ENCODE measurements at places on chromosomes 5 and 9.

DNA sequence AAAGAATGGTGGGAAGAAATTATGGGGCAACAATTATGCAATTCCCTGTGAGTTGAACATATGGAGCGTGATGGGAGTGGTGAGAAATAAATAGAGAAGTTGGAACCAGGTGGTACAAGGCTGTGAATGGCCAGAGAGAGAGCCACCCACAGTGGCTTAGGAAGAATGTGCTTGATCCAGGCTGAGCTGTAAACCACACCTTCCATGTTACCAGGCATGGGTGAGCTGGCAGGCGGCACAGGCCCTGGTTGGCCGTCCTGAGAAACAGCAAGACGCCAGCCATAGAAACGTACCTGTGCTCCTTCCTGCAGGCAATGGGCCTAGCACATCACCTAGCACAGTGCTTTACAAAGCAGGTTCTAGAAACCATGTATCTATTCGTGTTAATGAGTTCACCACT is 74.3 kb downstream of the EPB41L4B start:
- DNase-seq = no peak

- no peak for DNase-seq
Observed at GRCh38 chr5:136058972-136059354, 30.2 kb downstream of the TGFBI start.

DNA sequence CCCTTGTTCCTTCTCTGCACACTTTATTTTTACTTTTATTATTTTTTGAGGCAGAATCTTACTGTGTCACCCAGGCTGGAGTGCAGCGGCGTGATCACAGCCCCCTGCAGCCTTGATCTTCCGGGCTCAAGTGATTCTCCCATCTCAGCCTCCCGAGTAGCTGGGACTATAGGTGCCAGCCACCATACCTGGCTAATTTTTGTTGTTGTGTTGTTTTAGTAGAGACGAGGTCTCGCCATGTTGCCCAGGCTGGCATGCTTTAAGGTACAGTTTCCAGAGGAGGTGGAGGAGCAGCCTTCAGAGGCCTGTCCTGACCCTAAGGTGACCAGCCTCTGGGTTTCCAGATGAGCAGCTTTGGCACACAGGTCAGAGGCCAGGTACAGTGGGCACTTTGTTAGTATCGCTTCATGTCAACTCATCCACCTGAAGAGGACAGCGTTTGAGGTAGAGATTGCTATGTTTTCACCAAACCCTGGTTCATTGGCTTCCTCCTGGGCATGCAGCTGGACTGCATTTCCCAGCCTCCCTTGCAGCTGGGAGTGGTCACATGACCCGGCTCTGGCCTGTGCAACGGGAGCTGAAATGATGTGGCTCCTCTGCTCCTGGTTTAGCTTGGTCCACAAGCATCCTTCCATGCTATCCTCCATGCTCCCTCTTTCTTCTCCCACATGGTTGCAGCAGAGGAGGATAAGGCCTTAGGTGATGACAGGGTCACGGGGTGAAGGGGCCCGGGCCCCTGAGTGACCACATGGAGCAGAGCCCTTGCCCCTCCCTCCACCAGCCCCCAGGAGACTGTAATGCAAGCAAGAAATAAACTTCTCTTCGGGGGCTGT is 139.3 kb upstream of the IER5L start:
- no peak for DNase-seq

DNA sequence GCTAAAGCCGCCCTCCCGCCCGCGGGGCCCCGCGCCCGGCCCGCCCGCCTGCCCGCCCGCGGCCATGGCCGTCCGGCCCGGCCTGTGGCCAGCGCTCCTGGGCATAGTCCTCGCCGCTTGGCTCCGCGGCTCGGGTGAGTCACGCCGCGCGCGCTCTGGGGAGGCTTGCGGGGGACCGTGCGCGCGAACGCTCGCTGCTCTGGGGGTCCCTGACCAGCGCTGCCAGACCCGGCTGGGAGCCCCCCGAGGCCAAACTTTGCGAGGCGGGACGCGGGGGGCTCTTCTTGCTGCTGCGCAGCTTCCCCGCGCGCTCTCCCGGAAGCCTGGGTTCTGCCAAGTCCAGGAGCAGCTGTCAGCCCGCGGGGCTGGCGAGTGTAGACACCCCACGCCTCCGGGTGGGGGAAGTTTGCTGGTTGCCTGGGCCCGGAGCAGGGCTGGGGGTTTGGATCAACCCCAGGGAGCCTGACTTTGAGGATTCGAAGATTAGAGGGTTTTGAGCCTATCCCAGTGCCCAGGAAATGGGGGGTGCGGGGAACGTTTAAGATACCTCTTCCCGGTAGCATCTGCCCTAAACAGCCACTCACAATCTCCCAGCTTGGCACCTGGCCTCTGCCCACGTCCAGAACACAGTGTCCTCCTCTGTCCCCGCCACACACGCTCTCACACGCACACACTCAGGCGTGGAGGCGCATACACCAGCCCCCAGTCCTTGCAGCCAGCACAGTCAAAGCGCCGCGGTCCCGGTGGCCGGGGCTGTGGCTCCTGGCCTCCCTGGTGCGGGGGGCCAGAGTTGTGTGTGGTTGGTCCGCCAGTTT is 535 bp downstream of the UNC5A start:
- DNase-seq = no peak

DNA sequence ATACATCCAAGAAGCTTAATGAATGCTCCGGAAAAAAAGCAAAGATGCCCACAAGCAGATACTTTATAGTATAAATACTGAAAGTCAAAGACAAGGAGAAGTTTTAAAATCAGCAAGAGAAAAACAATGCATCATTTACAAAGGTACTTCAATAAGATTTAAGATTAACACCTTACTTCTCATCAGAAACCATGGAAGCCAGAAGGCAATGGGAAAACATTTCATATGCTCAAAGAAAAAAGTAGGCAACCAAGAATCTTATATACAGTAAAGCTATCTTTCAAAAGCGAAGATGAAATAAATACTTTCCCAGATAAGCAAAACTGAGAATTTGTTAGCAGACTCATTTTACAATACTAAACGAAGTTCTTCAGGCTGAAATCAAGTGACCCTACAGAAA is 51.1 kb downstream of the ABHD17B start:
- DNase-seq = no peak

- DNase-seq = no peak
Observed at GRCh38 chr5:124410539-124411488, 335.6 kb downstream of the ZNF608 start.

DNA sequence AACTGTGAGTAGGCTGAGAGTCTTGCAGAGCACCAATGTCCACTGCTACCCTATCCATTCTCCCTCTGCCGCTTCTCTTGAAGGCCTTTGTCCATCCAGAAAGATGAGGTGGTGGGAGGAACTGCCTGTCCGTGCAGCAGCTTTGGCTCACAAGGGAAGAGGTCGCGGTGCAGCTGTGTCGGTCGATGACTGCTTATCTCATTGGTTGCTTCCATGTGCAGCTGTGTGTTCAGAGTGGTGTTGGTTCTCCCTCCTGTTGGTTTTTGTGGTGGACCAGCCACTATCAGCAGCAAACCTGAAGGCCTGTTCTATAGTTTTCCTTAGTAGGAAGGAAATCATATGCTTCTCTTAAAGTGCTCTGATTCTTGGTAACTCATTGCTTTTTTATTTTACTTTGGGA is 40.7 kb downstream of the SPTAN1 start:
- no peak for DNase-seq

- no peak for DNase-seq
Observed at GRCh38 chr5:9932770-9933169, 302.6 kb upstream of the TAS2R1 start.
